ENCODE measurements at places on chromosomes 12 and 14.

- H3K27me3 ChIP-seq = no peaks in the 10 kb centered on the region
- no peak overlapping the region for H3K4me3 ChIP-seq
- no peaks in the 10 kb centered on the region for H3K4me1 ChIP-seq
- no peak for DNase-seq
- H3K27ac ChIP-seq = no peak overlapping the region
- H3K36me3 ChIP-seq = no peaks in the 10 kb centered on the region
These were observed 10.0 kb downstream of the ANKRD9 start for GRCh38 chr14:102499401-102500157.

DNA sequence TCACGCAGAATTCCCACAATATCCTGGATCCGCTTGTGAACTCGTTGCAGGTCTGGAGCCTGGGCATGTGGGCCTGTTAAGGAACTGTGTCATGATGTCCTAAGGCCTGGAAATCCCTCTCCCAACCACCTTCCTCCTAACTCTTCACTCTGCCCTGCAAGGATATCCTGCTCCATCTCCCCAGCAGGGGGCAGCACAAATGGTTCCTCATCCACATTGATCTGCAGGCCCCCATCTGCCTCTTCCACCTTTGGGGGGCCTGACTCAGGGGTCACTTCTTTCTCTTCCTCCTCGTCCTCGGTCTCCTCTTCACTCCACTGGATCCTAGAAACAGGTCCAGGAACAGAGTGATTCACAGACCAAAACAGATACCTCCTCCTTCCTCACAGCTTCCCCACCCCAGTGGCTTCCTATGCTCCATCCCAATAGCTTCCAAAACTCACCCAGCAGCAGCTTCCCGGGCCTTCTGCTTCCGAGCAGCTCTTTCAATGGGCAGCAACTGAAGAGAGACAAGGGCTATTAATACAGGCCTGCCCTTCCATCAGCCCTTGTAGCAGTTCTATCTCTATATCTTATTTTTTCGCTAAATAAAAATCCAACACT, 4.5 kb downstream of the NOP2 start:
- H3K4me3 ChIP-seq = no peak overlapping the region
- H3K27ac ChIP-seq = no peak overlapping the region
- peaks cover 71% of the 10 kb centered on the region for H3K36me3 ChIP-seq
- H3K27me3 ChIP-seq = no peaks in the 10 kb centered on the region
- H3K4me1 ChIP-seq = peaks cover 14% of the 10 kb centered on the region
- DNase-seq = peak; percentile 82

- DNase-seq = no peak
- no peak overlapping the region for H3K27ac ChIP-seq
- no peak overlapping the region for H3K4me3 ChIP-seq
- no peaks in the 10 kb centered on the region for H3K36me3 ChIP-seq
- H3K4me1 ChIP-seq = peaks cover 28% of the 10 kb centered on the region
- H3K27me3 ChIP-seq = no peaks in the 10 kb centered on the region
These were observed 148.9 kb downstream of the CHST11 start for GRCh38 chr12:104605685-104606084.

- peaks cover 29% of the 10 kb centered on the region for H3K4me1 ChIP-seq
- H3K27me3 ChIP-seq = no peaks in the 10 kb centered on the region
- no peak overlapping the region for H3K27ac ChIP-seq
- no peaks in the 10 kb centered on the region for H3K36me3 ChIP-seq
These were observed 617 bp downstream of the TTC8 start for GRCh38 chr14:88825078-88825458.

DNA sequence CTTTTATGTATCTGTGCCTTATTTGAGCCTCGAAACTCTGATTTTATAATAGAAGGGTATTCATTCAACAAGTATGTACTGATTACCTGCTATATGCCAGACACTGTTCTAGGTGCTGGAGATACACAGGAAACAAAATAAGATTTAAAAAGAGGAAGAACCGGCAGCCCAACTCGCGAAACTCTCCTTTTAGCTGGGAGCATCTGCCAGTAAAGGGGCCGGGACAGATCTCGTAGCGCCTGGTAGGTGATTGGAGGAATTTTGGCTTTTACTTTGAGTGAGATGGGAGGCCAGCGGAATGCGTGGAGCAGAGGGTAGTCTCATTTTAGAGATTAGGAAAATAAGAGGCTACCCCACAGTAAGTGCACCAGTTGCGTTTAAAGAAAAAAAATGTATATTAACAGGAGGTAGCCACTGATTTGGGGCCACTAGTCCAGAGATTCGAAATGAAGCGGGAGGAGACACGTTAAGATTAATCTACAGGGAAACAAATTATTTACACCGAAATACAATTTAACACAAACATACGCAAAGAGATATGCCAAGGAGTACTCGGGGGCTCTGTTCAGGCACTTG, 520 bp upstream of the MON2 start:
- peak overlapping the region; percentile 30 for H3K27ac ChIP-seq
- DNase-seq = peak; percentile 81
- peak overlapping the region; percentile 94 for H3K4me3 ChIP-seq
- H3K36me3 ChIP-seq = peaks cover 4% of the 10 kb centered on the region
- H3K27me3 ChIP-seq = no peaks in the 10 kb centered on the region

DNA sequence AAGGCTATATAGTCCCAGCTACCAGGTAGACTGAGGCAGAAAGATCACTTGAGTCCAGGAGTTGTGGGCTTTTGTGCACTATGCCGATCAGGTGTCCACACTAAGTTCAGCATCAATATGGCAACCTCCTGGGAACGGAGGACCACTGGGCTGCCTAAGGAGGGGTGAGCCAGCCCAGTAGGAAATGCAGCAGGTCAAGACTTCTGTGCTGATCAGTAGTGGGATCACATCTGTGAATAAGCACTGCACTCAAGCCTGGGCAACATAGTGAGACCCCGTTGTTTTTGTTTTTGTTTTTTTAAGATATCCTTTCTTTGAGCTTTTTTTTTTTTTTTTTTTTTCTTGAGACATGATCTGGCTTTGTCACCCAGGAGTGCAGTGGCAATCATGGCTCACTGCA, 135.8 kb upstream of the AEBP2 start:
- peaks cover 9% of the 10 kb centered on the region for H3K4me1 ChIP-seq
- peaks cover 20% of the 10 kb centered on the region for H3K36me3 ChIP-seq
- DNase-seq = no peak
- H3K27me3 ChIP-seq = no peaks in the 10 kb centered on the region
- no peak overlapping the region for H3K27ac ChIP-seq

DNA sequence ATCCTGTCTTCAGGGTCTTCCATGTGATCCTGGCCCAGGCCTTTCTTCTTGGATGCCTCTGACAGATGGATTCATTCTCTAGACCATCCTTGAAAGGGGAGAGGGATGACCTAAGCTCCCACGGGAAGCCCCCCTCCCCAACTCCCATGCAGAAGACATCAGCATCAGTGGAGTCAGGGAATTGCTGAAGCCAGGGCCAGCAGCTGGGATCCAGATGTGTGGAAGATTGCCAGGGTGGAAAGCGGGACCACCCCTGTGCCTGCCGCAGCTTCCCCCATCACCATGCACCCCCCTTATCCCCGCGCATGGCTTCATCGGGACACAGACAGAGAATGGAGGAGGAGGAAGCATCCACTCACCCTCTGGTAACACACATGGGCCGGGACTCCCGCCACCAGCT, 183.6 kb upstream of the PRMT8 start:
- no peak overlapping the region for H3K27ac ChIP-seq
- H3K4me1 ChIP-seq = no peaks in the 10 kb centered on the region
- no peaks in the 10 kb centered on the region for H3K36me3 ChIP-seq

GRCh38 chr12:121916719-121917118, 1.7 kb upstream of the CFAP251 start:
- peaks cover 10% of the 10 kb centered on the region for H3K36me3 ChIP-seq
- peak; percentile 88 for DNase-seq
- H3K27me3 ChIP-seq = no peaks in the 10 kb centered on the region
- H3K4me3 ChIP-seq = peak overlapping the region; percentile 69
- H3K27ac ChIP-seq = peak overlapping the region; percentile 97
- H3K4me1 ChIP-seq = peaks cover 56% of the 10 kb centered on the region

- H3K36me3 ChIP-seq = no peaks in the 10 kb centered on the region
- H3K4me3 ChIP-seq = no peak overlapping the region
- no peak overlapping the region for H3K27ac ChIP-seq
- no peak for DNase-seq
- no peaks in the 10 kb centered on the region for H3K4me1 ChIP-seq
- no peaks in the 10 kb centered on the region for H3K27me3 ChIP-seq
These were observed 542.1 kb upstream of the ATP2B1 start for GRCh38 chr12:90250766-90251165.

- H3K4me1 ChIP-seq = no peaks in the 10 kb centered on the region
- H3K27ac ChIP-seq = no peak overlapping the region
- H3K36me3 ChIP-seq = no peaks in the 10 kb centered on the region
- DNase-seq = no peak
These were observed 244.4 kb downstream of the NEDD1 start for GRCh38 chr12:97151481-97151880.

DNA sequence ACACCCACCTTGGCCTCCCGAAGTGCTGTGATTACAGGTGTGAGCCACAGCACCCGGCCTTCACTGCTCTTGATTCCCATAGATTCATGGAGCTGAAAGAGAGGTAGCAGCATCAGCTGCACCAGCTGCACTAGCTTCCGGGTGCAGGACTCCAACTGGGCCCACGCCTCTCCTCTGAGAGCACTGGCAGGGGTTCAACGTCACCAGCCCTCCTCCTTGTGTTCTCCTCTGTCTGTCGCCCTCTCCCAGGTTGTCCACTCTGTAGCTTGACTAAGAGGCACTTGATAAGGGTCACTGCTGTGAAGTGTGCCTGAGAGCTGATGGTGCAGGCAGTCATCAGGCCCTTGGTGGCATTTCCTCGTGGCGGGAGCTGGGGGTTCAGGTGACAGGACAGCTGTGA, 28.3 kb downstream of the MLXIP start:
- H3K36me3 ChIP-seq = peaks cover 3% of the 10 kb centered on the region
- H3K27me3 ChIP-seq = no peaks in the 10 kb centered on the region
- H3K27ac ChIP-seq = no peak overlapping the region
- H3K4me3 ChIP-seq = no peak overlapping the region
- peaks cover 7% of the 10 kb centered on the region for H3K4me1 ChIP-seq

GRCh38 chr12:16238661-16239060, 38.8 kb downstream of the SLC15A5 start:
- H3K27me3 ChIP-seq = no peaks in the 10 kb centered on the region
- peaks cover 5% of the 10 kb centered on the region for H3K4me1 ChIP-seq
- no peak for DNase-seq
- no peak overlapping the region for H3K4me3 ChIP-seq
- H3K27ac ChIP-seq = no peak overlapping the region
- H3K36me3 ChIP-seq = no peaks in the 10 kb centered on the region

GRCh38 chr12:23694920-23695319, 254.6 kb downstream of the SOX5 start:
- no peak for DNase-seq
- H3K4me3 ChIP-seq = no peak overlapping the region
- no peak overlapping the region for H3K27ac ChIP-seq
- no peaks in the 10 kb centered on the region for H3K4me1 ChIP-seq
- H3K27me3 ChIP-seq = no peaks in the 10 kb centered on the region

GRCh38 chr12:4974217-4974616, 64.5 kb downstream of the KCNA1 start:
- no peak overlapping the region for H3K4me3 ChIP-seq
- no peaks in the 10 kb centered on the region for H3K36me3 ChIP-seq
- no peak for DNase-seq

DNA sequence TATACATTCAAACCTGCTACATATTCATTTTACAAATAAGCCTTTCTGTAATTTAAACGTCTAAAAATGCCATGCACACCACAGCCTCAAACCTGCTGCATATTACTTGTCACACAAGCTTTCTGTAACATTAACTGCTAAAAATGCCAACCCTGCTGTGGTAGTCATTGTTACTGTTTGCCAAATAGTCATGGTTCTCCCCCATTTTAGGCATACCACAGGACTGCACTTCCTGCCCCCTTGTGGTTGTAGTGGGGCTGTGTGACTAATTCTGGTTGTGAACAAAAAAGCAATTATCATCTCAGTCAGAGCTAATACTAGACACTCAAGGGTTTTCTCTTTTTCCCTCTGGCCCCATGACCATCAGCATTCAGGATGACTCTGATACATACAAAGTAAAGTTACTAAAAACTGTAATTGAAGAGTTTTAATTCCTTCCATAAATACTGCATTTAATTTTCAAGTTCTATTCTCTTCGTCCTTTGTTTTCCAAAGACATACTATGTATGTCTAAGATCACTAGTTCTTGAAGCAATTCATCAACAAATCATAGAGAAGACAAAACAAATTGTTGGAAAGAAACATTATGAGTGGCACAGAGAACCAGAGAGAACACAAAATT, 5.7 kb upstream of the SLC35F4 start:
- no peak overlapping the region for H3K4me3 ChIP-seq
- no peak overlapping the region for H3K27ac ChIP-seq
- no peaks in the 10 kb centered on the region for H3K4me1 ChIP-seq

DNA sequence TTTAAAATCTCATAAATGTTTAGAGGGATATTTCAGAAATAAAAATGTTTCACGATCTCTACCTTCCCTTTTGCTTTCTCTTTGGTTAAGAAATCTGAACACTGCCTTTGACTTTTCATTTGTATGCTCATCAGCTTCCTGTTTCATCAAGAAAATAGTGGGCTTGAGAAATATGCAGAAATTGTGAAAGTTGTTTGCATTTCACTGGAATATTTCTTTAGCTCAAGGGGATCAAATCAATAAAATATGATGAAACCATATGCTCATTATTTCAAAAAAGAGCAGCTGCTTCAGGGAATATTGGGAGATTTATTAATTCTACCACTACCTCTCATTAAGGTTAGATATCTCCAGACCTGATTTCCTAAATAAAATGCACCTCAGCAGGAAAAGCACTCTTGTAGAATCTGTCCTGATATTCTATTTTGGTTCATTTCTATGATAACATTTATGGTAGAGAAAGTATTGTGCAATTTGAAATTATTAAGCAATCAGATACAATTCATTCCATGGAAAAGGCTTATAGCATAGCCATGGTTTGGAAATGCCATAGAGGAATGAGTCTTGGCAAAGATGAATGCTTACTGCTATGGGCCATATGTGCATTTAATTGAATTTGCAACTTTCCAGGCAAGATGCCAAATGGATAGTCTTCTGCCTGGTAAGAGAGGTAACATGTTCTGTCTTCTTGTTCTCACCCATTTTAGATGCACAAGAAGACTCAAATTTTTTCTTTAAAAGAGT, 212.6 kb upstream of the SLC16A7 start:
- no peak overlapping the region for H3K27ac ChIP-seq
- H3K4me1 ChIP-seq = no peaks in the 10 kb centered on the region
- H3K4me3 ChIP-seq = no peak overlapping the region
- H3K36me3 ChIP-seq = no peaks in the 10 kb centered on the region

DNA sequence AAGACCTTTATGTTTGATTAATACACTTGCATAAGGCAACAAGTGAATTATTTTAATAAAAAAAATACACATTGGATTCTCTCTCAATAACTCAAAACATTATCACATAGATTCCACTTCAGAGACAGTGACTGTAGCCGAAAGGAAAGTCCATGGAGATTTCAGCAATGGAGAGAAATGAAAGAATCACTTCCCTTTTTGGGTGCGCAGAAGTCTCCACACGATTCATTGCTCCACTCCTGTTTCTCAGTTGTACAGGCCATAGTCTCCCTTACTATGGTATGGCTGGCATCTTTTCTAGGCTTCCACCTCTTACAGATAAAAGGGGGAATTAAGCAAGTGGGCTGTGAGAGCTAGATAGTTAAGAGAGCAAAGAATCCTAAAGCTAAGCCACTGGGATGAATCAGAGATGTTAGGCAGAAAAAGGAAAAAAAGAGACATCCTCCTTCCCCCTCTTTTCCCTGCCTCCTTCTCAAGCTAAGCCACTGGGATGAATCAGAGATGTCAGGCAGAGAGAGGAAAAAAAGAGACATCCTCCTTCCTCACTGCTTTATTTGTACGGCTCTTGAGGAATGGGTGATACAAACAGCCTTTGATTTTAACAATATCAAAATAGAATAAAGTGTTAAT, 16.3 kb downstream of the ST8SIA1 start:
- no peaks in the 10 kb centered on the region for H3K4me1 ChIP-seq
- no peaks in the 10 kb centered on the region for H3K27me3 ChIP-seq
- no peaks in the 10 kb centered on the region for H3K36me3 ChIP-seq
- no peak for DNase-seq
- no peak overlapping the region for H3K27ac ChIP-seq
